ENCODE measurements at places on chromosomes 7 and 10.

GRCh38 chr10:63719226-63719856 is 198.1 kb downstream of the REEP3 start:
- DNase-seq: no peak

DNA sequence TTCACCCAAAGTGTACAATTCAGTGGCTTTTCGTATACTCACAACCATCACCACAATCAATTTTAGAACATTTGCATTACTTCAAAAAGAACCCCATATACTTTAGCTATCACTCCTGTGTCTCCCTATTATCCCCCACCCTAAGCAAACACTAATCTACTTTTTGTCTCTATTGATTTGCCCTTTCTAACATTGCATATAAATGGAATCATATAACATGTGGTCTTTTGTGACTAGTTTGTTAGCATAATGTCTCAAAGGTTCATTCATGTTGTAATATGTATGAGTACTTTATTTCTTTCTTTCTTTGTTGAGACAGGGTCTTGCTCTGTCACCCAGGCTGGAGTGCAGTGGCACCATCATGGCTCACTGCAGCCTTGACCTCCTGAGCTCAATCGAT is 21.0 kb upstream of the DNAJC12 start:
- DNase-seq: no peak

GRCh38 chr7:130721486-130722277 is 12.3 kb downstream of the KLF14 start:
- no peak for DNase-seq

- DNase-seq: no peak
Measured at GRCh38 chr7:114298011-114298410, 116.6 kb upstream of the FOXP2 start.

- DNase-seq: no peak
Measured at GRCh38 chr10:96595741-96596140, 8.9 kb upstream of the TM9SF3 start.

DNA sequence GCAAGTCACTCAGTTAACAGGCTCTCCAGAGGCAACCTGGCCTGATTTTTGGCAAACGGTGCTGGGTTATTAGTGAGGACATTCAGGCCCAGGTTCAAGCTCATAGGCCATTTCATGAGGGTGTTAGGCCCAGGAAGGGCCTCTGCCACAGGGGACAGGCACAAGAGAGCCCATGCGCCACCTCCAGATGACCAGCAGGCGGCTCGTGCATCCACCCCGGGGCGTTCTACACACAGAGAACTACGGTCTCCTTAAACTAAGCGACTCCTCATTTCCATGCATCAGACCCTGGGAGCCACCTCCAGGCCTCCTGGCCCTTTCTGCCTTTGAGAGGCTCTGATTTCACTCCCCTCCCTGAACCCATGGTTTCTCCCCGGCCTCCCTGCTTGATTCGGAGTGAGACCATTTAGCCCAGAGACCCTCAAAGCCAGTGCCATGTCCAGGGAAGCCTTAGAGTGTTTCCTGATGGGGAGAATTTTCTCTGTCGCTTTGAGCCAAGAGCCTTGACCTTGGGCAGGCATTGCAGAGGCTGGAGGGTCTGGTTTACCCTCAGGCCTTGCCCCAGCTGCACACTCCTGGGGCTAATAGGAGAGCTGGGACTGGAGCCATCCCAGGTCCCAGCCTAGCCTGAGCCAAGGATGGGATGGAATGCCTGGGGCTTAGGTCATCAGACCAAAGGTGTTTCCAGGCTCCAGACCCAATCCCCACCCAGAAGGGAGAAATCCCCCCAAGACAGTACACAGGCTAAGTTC is 188.0 kb downstream of the GRID1 start:
- DNase-seq: no peak

DNA sequence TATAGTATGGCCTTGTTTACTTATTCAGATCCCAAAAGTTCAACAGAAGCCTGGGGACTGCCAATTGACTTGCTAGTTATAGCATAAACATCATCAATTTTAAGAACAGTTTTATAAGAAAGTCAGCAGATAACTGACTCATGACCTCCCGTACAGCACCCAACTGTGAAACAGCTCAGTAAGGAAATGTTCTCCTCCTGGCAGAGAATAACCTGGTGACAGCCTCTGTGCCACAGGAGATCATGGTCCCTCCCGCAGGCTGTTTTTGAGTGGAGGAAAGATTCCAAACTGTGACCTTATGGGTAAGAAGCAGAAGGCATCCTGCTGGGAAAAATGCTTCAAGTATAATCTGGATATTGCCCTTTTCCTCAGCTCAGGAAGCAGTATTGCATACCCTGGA is 182.5 kb downstream of the SEMA3D start:
- DNase-seq: no peak

GRCh38 chr7:151877911-151878835 is 1.3 kb upstream of the PRKAG2 start:
- DNase-seq: no peak

- no peak for DNase-seq
Measured at GRCh38 chr10:110725801-110726630, 81.9 kb downstream of the RBM20 start.

- no peak for DNase-seq
Measured at GRCh38 chr10:69359594-69359993, 57.1 kb downstream of the TACR2 start.

DNA sequence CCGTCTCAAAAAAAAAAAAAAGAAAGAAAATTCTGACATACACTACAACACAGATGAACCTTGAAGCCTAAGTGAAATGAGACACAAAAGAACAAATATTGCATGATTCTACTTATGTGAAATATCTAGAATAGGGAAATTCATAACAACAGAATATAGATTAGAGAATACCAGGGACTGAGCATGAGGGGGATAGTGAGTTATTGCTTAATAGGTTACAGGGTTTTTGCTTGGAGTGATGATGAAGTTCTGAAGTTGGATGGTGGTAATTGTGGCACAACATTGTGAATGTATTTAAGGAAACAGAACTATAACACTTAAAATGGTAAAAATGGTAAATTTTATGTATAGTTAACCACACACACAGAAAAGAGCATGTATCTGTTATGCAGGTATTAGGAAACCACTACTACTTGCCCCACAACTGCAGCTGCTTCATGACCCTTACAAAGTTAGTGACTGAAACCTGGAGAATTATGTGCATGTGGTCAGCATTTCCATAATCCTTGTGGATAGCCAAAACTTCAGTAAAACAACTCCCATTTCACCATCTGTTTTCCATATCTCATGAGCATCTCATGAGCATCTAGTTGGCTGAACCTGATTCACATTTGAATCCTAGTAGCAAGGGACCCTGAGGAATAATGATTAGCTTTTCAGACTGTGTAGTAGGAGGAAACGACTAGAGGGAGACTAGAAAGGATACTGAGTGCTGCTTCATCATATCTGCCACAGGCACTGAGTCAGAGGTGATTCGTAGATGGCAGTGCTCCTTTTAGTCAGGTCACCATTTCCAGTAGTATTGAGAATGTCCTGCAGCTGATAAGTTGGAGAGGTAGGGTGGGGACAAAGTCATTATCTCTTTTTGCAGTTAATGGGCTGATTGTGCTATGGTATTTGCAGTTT is 26.3 kb downstream of the SAMD8 start:
- no peak for DNase-seq

DNA sequence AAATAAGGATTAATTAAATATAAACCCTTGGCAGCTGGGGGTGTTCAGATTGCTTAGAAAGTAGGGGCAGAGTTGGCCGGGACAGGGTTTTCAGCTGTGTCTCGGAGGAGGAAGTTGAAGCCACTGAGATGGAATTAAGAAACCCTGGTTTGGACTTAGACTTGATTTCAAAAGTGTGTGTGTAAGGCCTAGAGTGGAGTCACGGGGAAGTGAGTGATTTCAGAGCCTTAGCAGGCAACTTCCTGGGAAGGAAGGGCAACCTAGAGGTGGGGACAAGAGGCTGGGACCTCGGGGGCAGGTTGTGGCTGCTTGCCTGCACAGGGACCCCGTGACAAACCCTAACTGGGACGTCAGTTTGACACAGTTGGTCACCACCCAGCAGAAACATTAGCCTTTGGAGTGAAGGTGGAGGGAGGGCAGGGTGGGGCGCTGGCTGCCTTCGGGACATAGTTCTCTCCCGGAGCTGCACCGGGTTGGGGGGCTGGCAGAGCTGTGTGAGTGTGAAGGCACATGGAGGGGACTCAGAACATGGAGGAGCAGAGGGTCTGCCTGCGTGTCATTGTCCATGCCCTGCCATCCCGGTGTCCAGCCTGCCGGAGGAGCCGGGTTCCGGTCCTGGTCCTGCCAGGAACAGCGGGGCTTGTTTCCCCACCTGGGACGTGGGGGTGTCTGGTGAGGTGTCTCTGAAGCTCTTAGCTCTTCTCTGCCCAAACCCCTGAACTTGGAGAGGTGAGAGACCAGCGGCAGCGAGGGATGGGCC is 1.8 kb downstream of the BRI3 start:
- no peak for DNase-seq
